ENCODE measurements at places on chromosomes 2 and 18.

DNA sequence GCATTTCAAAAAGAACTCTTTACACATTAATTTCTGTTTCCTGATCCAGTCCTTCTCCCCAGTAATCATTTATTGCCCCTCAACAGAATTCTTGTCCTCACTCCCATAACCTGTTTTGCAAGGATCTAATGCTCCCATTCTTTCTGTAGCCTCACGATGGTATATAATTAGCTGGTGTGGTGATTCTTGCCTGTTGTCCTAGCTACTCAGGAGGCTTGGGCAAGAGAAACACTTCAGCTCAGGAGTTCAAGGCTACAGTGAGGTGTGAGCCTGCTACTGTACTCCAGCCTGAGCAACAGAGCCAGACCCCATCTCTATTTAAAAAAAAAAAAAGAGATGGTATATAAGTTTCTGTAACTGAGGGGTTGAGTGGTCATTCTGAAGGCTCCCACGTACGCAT, 7.7 kb upstream of the TRAPPC8 start:
- DNase-seq: no peak

DNA sequence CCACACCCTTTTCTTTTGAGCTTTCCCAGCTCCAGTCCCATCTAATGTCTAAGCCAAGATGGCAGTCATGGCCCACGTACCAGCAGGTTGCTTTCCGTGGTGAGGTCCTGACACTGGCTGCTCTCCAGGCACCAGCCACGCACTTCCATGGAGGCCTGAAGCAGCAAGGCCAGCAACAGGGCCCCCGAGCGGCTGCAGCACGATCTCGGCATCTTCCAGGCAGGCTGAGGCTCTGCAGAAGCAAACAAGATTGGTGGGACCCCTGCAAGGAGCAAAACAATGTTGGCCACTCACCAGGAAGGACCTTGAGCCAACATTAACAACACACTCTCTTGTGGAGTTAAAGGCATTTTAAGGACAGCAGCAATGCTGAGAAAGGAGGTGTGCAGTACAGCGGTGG, 3.8 kb downstream of the POMC start:
- DNase-seq: no peak

GRCh38 chr18:45386041-45386655, 229.1 kb upstream of the SLC14A2 start:
- no peak for DNase-seq

DNA sequence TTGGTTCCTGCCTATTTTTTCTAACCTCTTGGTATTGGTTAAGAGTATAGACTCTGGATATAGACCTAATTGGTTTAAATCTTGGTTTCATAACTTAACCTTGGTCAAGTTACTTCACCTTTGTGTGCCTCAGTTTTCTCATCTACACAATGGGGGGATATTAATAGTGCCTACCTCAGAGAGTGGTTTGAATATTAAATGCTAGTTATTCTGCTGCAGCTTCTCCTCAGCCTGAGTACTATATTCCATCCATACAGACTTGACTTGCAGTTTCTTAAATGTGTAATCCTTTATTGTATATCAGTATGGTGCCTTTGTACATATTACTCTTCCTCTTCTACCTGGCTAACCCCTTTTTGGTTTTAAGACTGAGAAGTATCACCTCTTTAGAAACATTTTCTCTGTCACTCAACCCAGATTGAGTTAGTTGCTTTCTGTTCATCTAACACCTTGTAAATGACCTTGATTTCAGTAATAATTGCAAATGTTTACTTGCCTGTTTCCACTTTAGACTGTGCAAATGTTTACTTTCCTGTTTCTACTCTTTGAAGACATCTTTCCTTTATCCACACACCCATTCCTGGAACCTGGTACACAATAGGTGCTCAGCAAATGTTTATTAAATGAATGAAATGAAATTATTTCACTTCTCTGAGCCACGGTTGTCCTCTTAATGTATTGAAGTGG, 6.6 kb downstream of the ACVR2A start:
- no peak for DNase-seq

All from activated T-cell treated with anti-CD3 and anti-CD28 coated beads, Interleukin-2, amount 50 U/mL, for 48 hours (primary cell).